ENCODE measurements at places on chromosomes 4 and X.

- DNase-seq, result no peak
These were observed 175.9 kb downstream of the SLC39A8 start for GRCh38 chr4:102169345-102169744.

DNA sequence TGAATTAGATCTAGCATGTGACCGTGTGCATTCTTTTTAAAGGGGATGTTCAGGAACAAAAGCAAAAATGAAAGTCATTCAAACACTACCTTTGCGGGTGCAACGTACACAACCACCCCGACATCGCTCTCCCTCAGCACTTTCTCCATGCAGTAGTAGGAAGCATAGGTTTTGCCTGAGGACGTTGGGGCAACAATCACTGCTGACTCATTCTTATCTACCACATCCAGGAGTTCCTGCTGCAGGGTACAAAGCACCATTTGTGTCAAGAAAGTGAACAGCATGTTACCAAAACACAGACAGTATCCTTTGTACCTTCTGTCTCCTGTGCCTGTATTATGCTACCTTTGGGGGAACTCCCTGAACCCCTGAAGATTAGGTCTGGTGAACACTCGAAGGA is 58.6 kb downstream of the DDX60L start:
- no peak for DNase-seq

DNA sequence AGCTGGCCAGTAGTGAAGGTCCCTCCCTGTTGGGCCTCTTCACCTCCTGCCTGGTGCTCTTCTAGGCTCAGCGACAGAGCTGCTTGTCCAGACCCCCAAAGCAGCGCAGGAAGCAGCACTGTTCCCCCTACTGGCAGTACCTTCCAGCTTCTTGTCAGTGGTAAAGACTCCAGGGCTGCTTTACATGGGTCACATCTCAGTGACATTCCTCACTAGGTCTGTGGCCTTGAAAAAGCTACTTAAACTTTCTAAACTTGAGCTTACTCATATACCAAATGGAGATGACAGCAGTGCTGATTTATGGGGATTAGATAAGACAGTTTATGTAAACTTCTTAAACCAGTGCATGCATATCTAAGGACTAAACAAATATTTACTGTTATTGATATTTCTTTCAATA is 117.3 kb downstream of the FAT4 start:
- DNase-seq, result no peak

GRCh38 chr4:158821228-158821971 is 52.6 kb downstream of the FNIP2 start:
- DNase-seq, result no peak

GRCh38 chr4:4864940-4865704 is 5.7 kb downstream of the MSX1 start:
- DNase-seq, result no peak

- DNase-seq, result no peak
These were observed 108.2 kb upstream of the BMPR1B start for GRCh38 chr4:94649381-94650133.

DNA sequence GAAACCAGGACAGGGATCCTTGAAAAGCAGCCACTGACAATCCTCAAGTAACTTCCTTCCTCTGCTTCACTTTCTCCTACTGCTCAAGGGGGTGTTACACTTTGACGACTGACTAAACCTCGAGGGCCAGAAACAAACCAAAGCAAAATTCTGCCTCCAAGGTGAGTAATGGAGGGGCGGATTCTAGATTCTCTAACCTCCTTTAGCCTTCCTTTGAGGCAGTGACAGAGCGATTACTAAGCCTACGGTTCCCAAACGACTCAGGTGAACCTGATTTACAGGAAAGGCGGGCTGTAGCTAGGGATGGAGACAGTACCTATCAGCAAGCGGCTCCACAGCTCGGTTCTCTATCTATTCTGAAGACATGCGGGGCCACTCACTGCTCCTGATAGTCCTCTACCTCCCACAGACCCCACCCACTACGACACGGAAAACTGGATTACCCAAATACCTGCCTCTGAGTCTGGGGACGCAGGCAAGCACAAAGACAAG is 487 bp downstream of the TBCK start:
- no peak for DNase-seq

DNA sequence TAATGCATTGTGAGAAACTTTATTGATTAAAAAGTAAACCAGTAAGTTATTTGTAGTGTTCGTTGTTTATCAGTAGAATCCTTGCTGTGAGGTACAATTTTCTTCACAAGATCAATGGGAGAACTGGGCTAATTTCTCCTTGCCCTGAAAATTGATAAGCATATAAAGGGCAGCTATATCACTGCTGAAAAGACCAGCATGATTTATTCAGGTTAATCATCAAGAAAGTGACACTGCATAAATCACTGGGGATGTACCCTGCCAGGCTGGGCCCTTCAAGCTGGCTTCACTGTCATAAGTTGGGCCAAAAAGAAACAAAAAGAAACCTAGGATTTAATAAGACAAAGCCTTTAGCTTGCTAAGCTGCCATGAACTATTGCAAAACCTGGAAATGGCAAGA is 746.7 kb downstream of the STPG2 start:
- no peak for DNase-seq

DNA sequence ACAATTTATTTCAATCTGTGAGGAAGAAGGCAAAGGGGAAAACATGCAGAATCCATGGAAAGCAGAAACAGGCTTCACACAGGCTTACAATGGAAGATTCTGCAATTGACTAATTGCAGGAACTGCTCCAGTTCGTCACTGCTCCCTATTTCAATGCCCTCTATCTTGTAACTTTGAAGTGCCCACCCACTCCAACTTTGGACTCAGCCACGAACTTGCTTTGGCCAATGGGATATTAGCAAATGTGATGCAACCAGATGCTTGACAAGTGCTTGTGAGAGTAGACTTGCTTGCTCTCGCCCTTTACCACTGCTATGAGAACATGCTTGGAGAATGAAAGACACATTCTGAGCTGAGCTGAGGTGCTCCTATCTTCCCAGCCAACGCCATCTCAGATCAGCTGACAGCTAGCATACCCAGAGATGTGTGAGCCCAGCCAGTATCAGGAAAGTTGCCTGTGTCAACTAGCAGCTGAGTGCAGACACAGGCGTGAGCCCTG is 105.7 kb upstream of the PTCHD1 start:
- DNase-seq, result no peak

GRCh38 chr4:87974856-87975462 is 555 bp upstream of the SPP1 start:
- DNase-seq, result no peak

- DNase-seq, result no peak
These were observed 191.9 kb upstream of the SPRY1 start for GRCh38 chr4:123204737-123205136.

DNA sequence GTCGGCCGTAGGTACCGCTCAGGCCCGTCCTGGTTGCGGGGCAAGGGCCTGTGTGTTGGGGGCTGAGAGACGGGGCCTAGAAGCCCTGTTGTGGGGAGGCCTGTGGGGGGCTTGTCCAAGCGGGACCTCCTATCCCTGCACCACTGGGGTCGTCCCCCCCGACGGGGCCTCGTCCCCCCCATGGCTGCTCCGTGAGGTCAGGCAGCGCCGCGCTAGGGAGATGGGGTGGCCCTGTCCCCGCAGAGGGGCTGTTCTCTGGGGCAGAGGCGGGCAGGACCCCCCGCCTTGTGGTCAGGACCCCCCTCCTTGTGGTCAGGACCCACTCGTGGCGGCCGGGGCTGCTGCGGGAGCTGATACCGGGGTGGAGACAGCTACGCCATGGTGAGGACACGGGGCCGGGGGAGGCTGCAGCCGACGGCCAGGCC is 12.1 kb upstream of the GTPBP6 start:
- no peak for DNase-seq

DNA sequence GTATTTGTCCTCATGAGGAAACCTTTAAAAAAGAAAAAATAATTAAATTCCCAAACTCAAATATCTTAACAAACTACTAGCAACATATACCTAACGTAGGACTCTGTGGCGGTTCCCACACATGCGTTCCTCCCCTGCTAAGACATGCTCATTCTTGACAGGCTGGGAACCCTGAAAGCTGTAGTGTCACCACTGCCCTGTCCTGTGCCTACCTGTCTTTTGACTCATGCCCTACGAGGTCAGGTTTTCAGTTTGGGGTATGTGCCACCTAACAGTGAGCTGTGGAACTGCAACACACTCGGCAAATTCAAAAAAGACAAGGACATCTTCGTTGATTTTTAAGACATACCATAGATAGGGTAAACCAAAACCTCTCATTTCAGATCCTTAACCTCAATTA is 17.8 kb downstream of the IDS start:
- no peak for DNase-seq

- no peak for DNase-seq
These were observed 7.0 kb upstream of the AMTN start for GRCh38 chr4:70511365-70511764.

DNA sequence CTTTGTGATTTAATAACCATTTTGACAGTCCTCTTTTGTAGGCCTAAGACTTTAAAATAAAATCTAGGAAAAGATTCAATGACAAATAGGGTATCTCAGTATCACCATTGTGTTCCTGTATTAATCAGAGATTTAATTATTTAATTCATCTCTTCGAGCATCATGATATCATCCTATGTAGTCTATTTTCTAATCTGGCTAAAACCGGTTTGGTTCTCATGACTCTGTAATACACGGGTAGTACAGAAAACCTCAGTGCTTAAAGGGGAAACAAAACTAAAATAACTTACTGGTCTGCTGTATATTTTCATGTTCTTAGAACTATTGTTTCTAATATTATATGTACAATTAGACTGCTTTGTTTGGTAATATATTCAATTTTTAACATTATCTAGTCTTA is 23.7 kb upstream of the FBXW7 start:
- no peak for DNase-seq

- DNase-seq, result no peak
These were observed 95.0 kb downstream of the RASGEF1B start for GRCh38 chr4:81376720-81377119.

DNA sequence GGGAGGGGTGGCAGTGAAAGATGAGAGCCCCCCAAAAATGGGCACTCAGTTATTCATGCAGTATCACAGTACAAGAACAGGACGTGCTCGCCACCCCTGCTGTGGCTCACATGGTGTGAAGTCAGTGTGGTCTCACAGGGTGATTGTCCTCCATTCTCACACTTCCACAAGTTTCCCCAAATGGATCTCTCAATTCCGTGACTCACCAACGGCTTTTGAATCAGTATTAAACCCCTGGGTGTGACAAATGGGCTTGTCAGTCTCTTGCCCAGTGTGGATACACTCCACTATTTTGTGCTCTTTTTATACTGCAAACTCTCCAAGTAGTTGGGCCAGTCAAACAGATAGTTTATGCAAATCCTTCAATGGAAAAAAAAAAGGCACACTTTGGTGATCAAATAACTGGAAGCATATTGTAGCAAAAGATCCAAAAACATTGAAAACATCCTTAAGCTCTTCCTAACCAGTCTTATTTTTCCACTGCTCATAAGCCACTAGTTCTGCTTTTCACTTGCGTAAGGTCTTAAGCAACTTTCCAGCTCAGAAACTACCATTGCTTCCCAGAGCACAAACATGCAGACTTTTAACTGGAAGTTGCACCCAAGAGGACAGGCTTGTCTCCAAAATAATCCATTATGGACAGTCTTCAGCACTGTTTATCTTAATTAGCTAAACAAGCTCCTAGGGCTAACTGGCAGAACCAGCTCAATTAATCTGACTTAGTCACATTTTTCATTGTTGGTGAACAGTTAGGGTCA is 365.7 kb downstream of the PPP3CA start:
- DNase-seq, result no peak

DNA sequence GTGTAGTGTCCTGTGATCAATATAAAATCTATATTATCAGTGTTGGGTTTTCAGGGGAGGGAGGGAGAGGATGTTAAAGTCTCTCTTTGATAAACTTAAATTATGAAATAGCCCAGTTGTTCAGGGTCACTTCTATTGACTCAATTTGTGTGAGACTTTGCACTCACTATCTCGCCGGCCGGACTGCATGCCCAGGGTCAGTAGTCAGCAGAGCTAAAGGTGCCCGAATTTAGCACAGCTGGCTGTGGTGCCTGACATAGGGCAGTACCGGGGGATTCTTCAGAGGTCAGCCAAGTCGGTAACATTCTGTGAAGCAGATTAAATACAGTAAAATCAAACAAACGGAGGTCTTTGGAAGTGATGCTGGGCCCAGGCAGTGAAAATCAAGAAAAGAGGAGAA is 19.2 kb downstream of the GABRQ start:
- DNase-seq, result no peak

DNA sequence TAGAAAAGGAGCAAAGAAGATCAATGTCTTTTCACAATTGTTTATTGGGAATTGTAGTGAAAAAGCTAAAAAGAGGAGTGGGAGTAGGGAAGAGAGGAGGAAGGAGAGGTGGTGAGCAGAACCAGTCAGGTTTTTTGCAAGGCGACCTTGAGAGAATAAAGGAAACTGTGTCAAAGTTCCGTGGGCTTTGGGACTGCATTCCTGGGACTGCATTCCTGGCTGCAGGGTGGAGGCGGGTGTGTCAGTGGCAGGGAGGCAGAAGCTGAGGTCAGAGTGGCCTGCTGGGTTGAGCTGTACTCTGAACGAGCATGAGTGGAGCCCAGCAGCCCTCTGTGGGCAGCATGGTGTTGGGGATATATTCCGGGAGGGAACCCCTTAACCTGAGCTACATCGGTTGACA is 66.8 kb upstream of the UCP1 start:
- DNase-seq, result no peak

DNA sequence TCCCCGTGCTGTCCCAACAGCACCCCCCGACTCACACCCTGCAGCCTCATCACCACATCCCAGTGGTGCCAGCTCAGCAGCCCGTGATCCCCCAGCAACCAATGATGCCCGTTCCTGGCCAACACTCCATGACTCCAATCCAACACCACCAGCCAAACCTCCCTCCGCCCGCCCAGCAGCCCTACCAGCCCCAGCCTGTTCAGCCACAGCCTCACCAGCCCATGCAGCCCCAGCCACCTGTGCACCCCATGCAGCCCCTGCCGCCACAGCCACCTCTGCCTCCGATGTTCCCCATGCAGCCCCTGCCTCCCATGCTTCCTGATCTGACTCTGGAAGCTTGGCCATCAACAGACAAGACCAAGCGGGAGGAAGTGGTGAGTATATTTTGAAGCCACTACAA is 5.4 kb downstream of the AMELX start:
- DNase-seq, result no peak

GRCh38 chr4:14620567-14621141 is 381.6 kb upstream of the CPEB2 start:
- no peak for DNase-seq

DNA sequence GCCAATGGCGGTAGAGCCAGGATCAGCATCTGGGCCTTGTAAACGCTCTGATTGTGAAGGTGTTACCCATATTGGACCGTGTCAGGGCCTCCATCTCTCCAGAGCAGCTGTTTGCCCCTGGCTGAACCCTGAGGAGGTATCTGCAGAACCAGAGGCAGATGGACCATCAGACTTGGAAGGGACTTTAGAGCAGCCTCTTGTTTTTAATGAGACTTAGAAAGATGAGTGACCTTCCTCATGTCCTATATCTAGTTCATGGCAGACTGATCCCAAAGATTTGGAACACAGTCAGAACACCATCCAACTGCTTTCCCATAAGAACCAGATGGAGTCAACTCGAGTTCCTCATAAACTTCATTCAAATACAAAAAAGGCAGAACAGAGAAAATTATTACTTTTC is 135.1 kb upstream of the MSX1 start:
- no peak for DNase-seq

DNA sequence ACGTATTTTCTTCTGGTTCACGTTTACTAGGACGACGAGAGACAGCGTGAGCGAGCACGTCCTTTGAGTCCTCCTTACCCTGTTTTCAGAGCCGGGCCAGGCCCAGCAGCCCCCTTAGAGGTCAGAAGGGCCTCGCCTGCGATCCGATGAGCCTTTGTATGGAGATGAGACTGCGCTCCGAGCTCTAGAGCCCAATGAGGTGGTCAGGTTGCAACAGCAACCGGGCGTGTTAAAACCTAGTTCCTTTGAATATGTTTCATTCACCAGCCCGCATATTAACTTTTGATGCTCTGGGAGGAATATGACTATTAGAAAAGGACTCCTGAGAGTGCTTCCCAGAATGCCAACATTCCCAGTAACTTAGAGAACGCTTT is 55.6 kb upstream of the TADA2B start:
- no peak for DNase-seq
